ENCODE measurements at places on chromosomes 12 and 14.
A peak's percentile ranks its signal among the peaks of the same experiment; 100 is the strongest.

DNA sequence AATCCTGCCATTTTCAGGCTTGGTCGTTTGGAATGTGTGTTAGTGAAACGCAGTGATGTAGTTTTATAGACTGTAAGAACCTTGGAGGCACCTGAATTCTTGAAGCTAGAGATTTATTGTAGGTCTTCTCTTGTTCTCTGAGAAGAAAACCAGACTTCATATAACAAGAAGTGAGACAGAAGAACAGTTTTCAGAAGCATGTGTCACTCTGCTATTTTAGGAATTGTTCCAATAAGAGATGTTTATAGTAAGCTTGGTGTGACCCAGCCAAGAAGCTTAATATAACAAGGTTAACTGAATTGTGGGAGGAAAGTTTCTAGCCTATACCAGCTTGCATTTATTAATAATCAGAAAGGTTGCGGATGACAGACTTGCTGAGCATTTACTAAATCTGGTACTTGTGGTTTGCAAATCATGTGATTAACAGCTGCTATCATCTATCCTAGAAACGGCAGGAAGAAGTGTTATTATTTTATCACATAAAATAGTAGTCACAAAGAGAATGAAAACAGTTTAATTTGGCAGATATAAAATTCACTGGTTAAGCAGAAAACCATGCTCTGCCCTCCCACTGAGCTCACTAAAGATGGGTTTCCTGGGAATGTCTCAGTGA is 49.2 kb upstream of the BCAT1 start:
- DNase-seq = no peak

DNA sequence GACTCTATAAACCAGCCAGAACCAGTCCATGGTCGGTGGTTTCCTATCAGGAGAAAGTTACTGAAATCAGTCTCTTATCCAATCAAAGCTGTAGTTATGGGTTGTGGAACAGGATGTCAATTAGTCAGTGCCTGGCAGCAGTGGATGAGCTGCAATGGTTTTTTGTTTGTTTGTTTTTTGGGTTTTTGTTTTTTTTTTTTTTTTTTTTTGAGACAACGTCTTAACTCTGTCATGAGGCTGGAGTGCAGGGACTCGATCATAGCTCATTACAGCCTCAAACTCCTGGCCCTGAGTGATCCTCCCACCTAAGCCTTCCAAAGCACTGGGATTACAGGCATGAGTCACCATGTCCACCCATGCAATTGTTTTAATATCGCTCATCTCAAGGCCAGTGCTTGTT is 113.3 kb upstream of the CAND1 start:
- DNase-seq = no peak

DNA sequence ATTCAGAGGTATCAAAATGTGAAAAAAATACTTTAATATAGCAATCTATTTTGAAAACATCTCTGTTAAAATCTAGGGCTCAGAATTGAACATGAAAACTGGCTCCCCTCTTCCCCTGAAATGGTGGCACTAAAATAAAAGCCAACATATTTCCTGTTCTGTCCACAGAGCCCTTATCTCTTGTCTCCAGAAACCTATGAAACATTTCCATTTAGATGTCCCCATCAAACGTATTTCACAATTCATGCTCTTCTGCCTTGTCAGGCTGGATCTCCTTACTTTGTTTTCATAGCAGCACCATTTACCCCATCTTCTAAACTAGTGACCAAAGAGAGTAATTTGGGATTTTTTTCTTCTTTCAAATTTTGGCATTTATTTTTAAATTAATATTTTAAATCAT is 42.4 kb downstream of the PDE3A start:
- DNase-seq = no peak

DNA sequence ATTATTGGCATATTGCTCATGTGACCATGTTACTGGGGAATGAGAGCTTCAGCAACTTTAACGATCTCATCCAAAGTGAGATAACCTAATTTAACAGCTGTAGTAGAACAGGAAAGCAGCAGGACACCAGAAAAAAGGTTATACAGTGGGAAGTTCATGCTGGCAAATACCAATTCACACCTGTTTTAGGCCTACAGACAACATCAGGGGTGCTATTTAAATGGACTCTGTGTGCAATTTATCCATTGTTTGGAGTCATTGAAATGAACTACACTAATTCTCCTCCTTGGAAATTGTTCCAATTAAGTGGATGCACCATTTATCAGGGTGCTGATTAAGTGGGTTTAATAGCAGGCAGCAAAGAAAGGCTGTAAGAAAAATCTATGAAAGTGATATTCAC is 424.4 kb upstream of the LMO3 start:
- DNase-seq = no peak

- no peak for DNase-seq
Observed at GRCh38 chr12:64742416-64742815, 16.8 kb downstream of the GNS start.

GRCh38 chr12:68850390-68850789 is 42.4 kb downstream of the MDM2 start:
- no peak for DNase-seq

- no peak for DNase-seq
Observed at GRCh38 chr12:50926415-50926814, 25.9 kb upstream of the HIGD1C start.

- DNase-seq = no peak
Observed at GRCh38 chr12:89239534-89239933, 112.8 kb downstream of the DUSP6 start.

GRCh38 chr12:131803961-131804521 is 24.2 kb upstream of the MMP17 start:
- no peak for DNase-seq

DNA sequence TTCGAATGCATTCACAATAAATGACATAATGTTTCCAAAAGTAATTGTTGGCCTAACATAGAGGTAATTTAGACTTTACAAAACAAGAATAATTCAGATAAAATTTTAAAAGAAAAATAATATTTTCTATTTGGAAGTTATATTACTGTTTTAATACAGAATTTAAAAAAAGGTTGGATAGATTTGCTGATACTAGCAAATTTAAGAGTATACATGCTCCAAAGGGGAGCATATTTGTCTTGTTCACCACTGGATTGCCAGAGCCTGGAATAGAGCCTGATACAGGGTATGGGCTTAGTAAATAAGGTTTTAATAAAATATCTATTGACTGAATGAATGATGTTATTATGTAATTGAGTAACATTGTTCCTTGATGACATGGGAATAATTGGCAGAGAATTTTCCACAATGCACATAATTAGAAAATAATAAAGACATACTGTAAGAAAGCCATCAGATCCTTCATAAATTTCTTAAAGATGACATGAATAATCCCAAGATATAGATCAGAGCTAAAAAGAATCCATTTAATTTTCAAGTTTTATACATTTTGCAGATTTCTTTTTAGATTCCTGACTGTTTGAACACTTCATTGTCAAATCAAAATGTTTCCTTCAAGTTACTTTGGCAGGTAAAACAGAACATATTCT is 305.3 kb downstream of the SLC6A15 start:
- no peak for DNase-seq

GRCh38 chr14:54691525-54692283 is 124.8 kb downstream of the SAMD4A start:
- DNase-seq = peak; percentile 11

- DNase-seq = no peak
Observed at GRCh38 chr12:121301876-121302275, 5.4 kb upstream of the CAMKK2 start.

DNA sequence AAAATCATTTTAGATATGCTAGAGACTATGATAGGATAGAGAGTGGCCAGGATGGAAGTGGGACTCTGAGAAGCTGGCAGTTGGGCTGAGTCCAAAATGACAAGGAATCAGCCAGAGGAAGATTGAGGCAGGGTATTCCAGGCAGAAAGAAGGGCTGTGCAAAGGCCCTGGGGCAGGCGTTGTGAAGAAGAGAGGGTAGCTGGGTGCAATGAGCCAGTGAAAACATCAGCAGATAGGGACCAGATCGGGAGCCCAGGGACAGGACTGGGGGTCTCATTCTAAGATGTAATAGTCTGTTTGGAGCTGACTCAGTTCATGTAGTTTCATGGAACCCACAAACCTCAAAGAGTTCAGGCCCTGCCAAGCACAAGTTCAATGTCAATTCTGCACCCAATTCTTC is 126.6 kb downstream of the KSR2 start:
- DNase-seq = no peak

DNA sequence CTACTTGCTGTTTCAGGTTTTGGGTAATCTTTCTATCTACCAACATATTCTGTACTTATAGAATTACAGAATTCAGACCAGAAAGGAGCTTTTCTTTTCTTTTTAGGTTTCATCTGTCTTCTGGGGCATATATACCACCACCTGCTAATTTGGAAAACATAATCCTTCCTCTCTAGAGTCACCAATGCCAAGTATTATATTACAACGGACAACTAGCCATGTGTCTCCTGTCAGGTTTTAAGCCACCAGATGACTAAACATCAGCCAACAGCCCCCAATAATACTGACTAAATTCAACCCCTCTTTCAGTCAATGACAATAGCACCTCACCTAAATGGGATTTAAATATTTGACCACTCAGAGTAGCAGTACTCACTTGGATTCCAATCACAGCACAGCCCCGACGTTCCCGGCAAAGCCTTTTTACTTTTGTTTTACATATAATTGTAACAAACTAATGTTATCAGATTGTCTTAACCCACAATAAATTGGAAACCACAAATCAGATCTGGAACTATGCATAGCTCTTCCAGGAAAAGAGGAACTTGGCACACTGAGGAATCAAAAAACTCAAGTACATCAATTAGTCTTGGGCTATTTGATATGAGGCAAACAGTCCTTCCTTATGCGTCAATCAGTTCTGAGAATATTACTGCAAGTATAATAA is 13.5 kb downstream of the SLC11A2 start:
- DNase-seq = no peak

GRCh38 chr12:109393437-109394345 is 46.0 kb downstream of the MYO1H start:
- DNase-seq = peak; percentile 3

GRCh38 chr12:114444422-114445279 is 38.7 kb upstream of the TBX5 start:
- no peak for DNase-seq

GRCh38 chr14:103022002-103022684 is 35.2 kb downstream of the CDC42BPB start:
- no peak for DNase-seq

DNA sequence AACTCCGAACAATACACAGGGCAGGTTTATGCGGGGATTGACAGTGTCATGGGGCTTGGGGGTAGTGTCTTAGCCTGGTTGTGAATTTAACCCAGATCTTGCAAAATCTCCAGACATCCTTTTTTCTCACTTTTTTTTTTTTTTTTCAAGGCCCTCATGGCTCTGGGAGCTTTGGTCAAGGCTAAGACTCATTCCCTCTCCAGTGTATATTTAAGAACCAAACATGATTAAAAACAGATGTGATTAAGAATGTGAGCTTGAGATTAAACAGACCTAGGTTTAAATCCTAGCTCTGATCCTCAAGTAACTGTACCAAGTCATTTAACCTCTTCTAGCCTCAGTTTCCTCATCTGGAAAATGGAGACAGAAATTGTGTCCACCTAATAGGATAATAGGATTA is 151.7 kb upstream of the FUT8 start:
- no peak for DNase-seq

GRCh38 chr12:48151103-48151771 is 6.1 kb downstream of the ASB8 start:
- no peak for DNase-seq

GRCh38 chr12:104694161-104694560 is 237.4 kb downstream of the CHST11 start:
- no peak for DNase-seq

GRCh38 chr14:21978184-21978998 is 304.8 kb upstream of the OR4E1 start:
- no peak for DNase-seq

GRCh38 chr12:30694412-30695198 is 1.1 kb downstream of the IPO8 start:
- no peak for DNase-seq

DNA sequence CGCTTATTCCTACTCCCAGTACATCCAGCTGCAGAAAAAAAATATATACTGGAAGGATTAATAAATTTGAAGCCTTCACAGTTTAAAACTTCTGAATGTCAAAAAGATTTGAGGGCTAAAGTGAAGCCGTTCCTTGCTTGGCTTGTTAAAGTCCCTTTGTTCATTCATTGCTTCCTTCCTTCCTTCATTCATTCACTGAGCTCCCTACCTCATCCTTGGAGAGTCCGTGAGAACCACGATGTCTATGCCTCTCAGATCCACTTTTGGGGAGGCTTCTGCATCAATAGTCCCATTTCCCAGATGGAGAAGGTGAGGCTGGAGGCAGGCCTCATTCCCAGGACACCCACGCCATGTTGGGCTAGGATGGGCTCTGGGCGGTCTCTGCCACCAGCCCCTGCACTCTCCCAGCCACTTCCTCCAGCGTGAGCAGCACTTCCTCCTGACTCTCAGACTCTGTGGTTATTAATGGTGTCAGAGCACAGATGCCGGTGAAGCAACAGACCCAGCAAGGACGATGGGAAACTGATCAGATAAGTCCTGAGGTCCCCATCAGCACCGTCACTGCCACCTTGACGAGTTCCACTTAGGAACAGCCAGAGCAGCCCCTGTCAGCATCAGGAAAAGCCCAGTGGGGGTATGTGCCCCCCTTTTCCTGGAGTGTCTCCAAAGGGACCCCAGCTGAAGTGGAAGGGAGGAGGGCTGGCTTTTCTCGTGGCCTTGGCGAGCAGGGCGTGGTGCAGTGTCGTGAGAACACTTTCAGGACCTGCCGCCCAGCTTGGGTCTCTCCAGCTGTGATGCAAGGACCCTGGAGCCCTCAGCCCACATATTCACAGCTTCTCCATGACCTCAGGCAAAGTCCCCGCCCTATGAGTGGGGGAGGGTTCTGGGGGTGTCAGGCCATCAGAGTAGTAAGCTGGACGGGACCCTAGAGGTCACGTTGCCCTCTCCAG is 21.2 kb downstream of the ASB2 start:
- DNase-seq = no peak

- DNase-seq = peak; percentile 32
Observed at GRCh38 chr12:95548539-95549391, 2.5 kb downstream of the USP44 start.

DNA sequence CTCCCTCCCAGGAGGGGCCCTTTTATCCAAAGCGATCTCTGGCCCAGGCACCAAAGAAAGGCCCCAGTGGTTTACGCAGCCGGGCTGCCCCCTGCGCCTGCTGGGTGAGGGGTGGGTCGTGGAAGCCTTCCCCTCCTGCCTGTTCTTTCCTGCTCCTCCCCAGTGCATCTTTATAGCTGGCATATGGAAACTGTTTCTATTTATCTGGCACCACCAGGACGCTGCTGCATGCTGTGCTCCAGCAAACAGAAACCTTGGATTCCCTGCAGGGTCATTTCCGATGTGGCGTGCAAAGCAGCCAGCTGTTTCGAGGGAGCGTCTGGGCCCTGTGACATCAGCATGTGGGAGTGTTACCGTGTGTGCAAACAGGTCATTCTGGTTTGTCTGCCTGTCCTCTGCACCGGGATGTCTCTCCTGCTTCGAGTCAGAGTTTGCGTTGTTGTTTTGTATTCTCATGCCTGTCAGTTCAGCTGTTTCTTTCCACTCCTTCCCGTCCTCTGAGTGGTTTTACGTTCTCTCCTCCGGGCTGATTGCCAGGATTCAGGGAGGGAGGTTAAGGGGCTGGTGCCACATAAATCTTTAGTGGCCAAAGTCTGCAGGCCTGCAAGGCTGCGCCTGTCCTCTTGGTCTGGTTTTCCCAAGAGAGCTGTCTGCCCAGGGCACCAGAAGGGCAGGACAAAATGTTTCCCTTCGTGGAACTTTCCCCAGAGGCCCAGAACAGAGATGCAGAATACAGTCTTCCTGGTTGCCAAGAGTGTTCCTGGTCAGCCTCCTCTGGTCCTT is 24.6 kb downstream of the TPCN1 start:
- no peak for DNase-seq
